ENCODE measurements at places on chromosomes 1 and 21.
A peak's percentile ranks its signal among the peaks of the same experiment; 100 is the strongest.

DNA sequence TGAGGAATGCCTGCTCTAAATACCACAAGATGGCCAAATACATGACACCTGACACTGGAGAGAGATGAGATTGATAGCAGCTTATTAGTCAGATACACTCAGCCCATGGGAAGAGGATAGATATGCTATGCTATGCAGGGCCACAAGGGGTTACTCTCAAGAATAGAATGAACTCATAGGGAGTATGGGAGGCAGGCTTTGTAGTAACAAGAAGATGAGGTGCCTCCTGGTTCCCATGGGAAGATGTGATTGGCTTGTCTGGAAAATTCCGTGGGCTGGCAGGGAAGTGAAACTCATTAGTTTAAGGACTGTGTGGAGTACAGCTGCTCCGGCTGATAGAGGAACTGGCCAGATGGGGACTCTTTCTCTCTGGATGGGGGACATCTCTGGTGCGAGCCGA, 16.5 kb downstream of the CCDC30 start:
- DNase-seq: no peak

GRCh38 chr1:215321802-215322201, 239.3 kb downstream of the KCNK2 start:
- DNase-seq: no peak

DNA sequence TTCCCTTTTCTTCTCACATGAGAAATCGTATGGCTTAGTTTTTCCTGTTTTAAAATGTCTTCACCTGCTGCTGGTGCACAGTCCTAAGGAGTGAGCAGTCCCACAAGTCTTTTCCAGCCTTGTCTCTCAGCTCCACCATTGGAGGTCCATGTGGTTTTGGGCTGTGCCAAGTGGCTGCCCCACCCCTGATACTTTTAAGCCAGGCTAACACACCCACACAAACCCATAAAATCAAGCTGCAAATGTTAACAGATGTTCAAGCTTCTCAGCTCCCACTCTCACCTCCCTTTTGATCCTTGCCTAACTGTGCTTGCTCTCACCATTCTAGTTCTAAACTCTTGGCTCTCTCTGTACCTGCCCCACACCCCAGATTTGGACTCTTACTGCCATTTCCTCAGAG, 74.5 kb upstream of the COL24A1 start:
- no peak for DNase-seq

DNA sequence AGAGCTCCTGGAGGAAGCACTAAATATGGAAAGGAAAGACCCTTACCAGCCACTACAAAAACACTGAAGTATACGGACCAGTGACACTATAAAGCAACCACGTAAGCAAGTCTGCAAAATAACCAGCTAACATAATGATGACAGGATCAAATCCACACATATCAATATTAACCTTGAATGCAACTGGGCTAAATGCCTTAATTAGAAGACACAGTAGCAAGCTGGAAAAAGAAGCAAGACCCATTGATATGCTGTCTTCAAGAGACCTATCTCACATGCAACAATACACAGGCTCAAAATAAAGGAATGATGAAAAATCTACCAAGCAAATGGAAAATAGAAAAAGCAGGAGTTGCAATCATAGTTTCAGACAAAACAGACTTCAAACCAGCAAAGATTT, 31.0 kb downstream of the C1orf185 start:
- DNase-seq: no peak

DNA sequence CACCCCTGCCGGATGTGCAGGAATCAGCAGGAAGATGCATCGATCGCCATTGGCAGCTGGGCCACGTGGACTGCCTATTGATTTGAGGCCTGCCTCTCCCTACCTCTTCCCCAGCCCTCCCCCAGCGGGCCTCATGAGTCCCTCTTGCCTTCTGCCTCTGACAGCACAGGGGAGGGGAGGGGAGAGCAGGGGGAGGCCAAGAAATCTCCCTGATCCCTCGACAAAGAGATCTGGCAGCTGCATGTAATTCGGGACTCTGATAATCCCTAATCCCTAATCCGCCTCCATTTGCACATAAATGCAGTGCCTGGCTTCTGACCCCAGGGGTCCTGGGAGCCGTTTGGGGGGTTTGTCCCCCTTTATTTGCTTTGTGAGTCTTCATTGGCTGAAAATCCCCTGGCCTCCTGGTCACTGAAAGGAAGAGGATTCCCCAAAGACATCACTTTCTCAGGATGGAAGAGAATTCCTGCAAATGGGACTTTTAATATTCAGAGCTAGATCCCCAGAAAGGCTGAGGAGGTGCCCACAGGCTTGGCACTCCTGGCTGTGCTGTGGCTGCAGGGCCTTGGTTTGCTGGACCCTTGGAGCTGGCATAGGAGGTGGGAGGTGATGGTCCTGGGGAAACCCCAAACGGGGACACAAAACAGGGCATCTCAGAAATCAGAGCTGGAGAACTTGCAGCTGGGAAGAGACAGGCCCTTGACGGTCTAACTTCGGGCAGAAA, 239.4 kb upstream of the POU3F1 start:
- DNase-seq: no peak

DNA sequence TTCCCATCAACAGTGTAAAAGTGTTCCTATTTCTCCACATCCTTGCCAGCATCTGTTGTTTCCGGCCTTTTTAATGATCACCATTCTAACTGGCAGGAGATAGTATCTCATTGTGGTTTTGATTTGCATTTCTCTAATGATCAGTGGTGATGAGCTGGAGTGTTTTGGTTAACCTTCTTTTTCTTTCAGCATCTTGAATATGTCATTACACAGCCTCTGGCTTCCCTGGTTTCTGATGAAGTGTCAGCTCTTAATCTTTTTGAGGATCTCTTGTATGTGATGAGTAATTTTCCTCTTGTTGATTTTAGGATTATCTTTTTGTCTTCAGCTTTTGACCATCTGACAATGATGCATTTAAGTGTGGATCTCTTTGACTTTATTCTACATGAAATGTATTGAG, 133.2 kb upstream of the GRIK3 start:
- DNase-seq: no peak

GRCh38 chr1:161076410-161076809, 6.7 kb upstream of the ARHGAP30 start:
- DNase-seq: no peak

- DNase-seq: no peak
Observed at GRCh38 chr1:174836543-174836942, 163.2 kb upstream of the CACYBP start.

DNA sequence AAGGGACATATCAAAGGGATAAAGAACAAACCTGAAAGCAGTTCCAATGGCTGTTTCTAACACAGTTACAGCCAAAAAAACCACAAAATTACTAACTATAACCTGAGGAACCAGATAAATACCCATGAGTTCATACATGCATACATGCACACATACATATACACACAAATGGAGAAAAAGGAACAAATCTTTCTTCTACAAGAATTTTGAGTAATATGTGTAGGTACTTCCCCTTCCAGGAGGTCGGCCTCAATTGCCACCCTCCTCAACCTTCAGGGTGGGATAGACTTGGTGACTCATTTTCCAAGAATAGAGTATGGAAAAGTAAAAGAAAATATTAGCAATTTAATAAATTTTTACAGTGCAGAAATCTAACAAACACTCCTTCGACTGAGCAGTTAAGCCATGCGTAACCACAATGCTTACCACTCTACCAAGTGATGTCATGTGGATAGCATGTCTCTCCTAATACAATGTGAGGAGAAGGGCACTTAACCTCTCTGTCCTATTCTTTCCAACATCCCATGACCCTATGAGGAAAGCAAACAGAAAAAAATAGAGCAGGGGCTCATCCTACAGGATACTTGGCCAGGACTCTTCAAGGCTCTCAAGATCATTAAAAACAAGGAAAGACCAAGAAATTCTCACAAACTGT, 243.0 kb upstream of the RUNX1 start:
- no peak for DNase-seq

DNA sequence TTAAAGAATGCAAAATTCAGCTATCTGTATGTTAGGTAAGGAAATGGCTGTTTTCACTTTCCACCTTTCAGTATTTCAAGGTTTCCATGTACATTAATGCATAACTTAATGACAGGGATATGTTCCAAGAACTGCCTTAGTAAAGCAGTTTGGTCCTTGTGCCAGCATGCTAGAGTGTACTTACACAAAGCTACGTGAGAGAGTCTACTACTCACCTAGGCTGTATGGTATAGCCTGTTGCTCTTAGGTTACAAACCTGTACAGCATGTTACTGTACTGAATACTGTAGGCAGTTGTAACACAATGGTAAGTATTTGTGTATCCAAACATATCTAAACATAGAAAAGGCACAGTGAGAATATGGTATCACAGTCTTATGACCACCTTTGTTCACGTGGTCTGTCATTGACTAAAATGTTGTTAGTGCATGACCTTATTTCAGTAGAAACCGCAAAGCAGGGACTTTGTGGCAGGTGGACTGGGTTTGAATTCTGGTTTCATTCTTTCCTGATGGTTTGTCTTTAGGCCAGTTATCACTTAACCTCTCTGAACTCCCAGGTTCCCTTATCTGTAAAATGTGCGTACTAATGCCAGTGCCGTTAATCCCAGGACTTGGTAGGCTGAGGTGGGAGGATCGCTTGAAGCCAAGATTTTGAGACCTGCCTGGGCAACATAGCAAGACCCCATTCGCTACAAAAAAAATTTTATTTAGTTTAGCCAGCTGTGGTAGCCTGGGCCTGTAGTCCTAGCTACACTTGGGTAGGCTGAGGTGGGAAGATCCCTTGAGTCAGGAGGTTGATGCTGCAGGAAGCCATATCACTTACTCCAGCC, 4.9 kb downstream of the SMYD2 start:
- no peak for DNase-seq

- DNase-seq: no peak
Observed at GRCh38 chr1:19327301-19327700, 15.2 kb downstream of the SLC66A1 start.

DNA sequence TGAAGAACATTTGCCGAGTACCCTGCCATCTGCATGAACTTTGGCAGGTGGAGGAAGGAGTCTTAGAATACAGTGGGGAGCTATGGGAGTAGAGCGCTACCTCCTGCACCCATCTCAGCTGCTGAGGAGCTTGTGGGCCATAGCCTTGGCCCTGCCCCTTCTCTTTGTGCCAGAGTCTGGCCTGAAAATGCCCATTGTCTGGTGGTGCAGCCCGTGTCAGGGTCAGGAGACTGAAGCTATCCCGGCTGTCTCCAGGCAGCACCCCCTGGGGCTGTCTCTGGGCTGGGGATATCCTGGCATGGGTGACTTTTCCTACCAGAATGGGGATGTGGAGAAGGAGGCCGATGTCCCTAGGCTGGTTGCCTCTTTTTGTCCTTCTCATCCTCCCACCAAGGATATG, 7.3 kb downstream of the IPO13 start:
- peak; percentile 84 for DNase-seq

- no peak for DNase-seq
Observed at GRCh38 chr21:38500073-38500472, 1.8 kb upstream of the ERG start.

GRCh38 chr1:225534135-225534534, 106.3 kb upstream of the LBR start:
- DNase-seq: no peak

GRCh38 chr1:156692925-156693847, 12.2 kb downstream of the CRABP2 start:
- DNase-seq: no peak

DNA sequence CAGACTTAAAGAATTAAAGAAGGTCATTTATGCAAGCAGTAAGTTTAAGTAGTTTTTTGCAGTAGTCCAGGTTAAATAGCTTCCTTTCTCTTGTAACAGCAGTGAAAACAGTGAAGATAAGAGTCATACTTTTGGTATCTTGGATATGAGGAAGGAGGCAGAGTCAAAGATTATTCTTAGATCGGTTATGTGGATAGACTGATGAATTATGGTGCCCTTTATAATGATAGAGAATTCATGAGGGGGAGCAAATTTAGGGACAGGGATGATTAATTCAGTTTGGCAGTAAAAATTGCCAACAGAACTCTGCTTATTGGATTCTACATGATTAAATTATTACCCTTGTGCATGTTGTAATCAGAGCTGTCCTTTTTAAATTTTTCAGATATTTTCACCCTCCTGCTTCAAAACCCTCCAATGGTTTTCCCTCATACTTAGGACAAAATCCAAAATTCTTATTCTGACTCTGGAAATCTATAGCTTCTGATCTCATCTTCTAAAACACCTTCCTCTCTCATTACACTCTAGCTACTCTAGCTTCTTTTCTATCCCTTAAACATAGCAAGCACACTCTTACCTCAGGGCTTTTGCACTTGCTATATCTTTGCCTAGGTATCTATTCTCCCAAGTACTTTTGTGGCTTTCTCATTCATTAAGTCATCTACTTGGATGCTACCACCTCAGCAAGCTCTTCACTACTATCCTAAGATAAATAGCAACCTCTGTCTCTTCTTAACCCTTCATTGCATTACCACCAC, 79.8 kb downstream of the PKN2 start:
- no peak for DNase-seq

GRCh38 chr21:42245331-42246193, 26.6 kb downstream of the ABCG1 start:
- no peak for DNase-seq

- no peak for DNase-seq
Observed at GRCh38 chr1:25080294-25081209, 150.5 kb upstream of the RUNX3 start.

DNA sequence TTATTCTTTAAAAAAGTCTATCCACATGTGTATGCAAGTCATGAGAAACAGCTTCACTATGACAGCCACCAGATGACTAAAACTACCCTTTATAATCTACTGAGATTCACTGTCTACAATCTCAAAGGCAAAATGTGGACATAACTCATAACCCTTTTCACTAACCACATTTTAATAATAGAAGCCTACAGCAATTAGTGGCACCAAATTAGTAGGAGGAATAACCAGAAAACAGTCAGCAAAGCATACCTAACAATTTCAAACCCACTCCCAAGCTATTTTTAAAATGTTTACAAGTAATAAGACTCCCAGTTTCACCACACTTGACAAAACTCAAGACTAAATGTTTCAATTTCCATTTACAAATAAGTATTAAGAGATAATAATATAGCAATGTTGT, 442.9 kb downstream of the PTPRC start:
- DNase-seq: no peak

DNA sequence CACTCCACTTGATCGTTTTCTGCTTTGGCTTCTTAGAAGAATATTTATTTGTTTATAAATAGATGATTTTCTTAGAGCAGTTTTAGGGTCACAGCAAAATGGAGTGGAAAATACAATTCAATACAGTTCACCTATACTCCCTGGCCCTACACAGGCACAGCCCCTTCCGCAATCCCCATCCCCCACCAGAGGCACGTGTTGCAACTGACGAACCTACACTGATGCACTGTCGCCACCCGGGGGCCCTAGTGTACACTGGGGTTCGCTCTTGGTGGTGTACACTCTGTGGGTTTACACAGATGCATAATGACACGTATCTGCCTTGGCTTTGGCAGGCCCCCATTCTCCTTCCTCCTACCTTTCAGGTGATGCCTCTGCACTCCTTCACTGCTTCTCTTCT, 8.0 kb downstream of the ECHDC2 start:
- no peak for DNase-seq

GRCh38 chr1:230169454-230170152, 102.6 kb downstream of the GALNT2 start:
- no peak for DNase-seq
